ENCODE measurements at places on chromosomes 7 and 10.

DNA sequence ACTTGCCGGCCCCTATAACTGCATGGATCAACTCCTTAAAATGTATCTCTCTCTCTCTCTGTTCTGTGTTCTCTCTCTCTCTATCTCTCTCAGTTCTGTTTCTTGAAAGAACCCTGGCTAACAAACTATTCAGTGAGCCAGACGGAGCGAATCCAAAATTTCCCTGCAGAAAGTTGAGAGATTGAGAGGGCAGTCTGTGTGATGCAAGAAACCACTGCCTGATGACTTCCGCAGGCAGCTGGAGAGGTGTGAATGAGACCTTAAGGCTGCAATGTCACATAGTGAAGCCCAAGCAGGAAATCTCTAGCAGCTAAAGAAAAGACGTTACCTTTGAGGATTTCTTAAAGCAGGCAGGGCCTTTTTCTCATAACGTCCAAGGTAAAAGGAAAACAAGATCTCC lies 17.3 kb downstream of the FAM107B start:
- no peak for DNase-seq

DNA sequence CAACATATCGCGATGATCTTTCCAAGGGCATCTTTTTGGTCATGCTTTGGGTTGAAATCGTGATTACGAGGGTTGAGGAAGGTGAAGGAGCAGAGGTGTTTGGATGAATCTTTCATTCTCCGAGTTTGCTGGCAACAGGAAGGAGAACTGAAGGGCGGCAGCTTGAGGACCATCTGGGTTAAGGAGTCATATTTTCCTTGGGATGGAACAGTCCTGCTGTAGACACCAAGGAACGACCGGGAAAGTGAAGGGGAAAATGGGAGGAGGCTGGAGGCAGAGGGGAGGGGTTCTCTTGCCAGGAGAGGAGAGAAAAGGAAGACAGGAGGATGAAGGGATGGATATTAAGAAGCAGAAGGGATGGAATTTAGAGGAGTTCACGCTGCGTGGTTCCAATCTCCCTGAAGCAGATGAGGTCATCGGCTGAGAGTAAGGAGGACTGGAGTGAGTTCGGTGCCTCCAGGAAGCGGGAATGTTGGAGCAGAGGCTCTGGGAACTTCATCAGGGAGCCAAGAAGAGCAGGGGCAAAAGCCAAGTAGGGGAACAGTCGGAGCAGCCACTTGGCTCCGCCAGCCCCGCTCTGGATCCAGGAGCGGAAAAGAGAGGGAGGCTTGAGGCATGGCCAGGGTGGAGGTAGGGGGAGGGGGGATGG lies 116.6 kb upstream of the GALNT17 start:
- DNase-seq, result no peak

GRCh38 chr10:1576467-1577372 lies 160.6 kb downstream of the ADARB2 start:
- no peak for DNase-seq

- DNase-seq, result no peak
Measured at GRCh38 chr10:49282879-49283341, 16.1 kb upstream of the C10orf71 start.

GRCh38 chr7:137439829-137440825 lies 96.6 kb upstream of the PTN start:
- no peak for DNase-seq

- no peak for DNase-seq
Measured at GRCh38 chr7:122413339-122413738, 108.8 kb upstream of the FEZF1 start.

DNA sequence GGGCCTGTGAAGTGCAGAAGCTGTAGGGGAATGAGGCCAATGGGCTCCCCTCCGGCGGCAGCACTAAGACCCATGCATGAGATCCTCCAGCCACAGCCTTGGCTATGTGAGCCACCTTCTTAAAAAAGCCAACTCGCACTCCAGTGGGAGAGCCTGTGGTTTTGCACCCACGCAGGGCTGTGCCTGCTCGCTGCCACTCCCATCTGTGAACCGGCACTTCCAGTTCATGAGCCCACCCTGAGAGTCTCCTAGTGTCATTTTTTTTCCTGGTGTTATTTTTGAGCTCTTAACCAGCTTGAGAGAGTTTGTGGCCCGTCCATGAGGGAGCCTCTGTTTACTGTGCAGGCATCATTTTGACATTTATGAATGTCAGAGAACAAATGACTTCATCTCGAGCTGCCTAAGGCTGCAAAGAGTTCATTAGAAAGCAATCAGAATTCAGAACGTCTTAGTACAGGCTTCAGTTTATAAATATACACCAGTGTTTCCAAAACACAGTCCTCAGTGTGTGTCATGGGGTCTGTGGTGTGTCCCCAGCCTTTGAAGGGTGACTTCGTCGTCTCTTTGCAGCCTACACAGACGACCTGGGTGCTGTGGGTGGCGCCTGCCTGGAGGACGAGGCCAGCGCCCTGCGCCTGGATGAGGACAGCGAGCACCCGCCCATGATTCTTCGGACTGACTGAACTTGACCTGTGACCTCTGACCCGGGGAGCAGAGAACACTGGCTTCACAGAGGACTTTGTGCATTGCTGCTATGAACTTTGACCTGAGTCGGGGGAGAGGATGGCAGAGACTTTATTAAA lies 40.4 kb downstream of the WIPI2 start:
- no peak for DNase-seq

DNA sequence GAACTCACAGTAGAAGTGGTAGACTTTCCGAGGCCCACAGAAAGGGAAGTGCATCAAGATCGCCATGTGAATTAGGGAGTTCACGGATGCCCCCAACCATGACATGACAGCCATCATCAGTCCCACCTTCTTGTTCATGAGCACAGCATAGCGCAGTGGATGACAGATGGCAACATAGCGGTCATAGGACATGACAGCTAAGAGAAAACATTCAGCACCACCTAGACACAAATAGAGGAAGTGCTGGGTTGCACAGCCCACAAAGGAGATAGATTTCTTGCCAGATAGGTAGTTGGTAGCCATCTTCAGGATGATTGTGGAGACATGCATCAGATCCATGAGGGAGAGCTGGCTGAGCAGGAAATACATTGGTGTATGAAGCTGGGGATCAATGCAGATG lies 342 bp downstream of the OR2AE1 start:
- no peak for DNase-seq

- no peak for DNase-seq
Measured at GRCh38 chr10:62373995-62374861, at the start of gene ZNF365. Gene ZNF365, plus strand, starts transcription at chr10:62374369. Its CDS starts 1,825 bp downstream, at chr10:62376194.

- no peak for DNase-seq
Measured at GRCh38 chr10:12922117-12922900, 79.2 kb downstream of the CCDC3 start.

- DNase-seq, result no peak
Measured at GRCh38 chr10:130551676-130552075, 415.5 kb downstream of the GLRX3 start.

DNA sequence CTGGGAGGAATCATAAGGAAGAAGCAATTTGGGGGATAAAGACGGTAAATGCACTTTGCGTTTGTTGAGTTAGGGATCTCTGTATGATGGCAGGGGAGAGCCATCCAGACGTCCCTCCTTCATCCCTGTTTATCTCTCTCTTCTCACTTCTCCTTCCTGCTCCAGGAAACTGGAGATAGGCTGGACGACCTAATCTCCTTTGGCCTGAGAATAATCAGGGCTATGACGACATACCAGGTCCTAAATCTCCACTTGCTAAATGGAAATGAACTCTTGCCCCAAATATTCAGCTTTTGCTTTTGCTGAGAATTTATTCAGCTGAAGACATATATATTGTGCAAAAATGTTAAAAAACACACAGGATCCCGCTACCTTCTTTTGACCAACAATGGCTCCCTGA lies 182.9 kb upstream of the INHBA start:
- no peak for DNase-seq

DNA sequence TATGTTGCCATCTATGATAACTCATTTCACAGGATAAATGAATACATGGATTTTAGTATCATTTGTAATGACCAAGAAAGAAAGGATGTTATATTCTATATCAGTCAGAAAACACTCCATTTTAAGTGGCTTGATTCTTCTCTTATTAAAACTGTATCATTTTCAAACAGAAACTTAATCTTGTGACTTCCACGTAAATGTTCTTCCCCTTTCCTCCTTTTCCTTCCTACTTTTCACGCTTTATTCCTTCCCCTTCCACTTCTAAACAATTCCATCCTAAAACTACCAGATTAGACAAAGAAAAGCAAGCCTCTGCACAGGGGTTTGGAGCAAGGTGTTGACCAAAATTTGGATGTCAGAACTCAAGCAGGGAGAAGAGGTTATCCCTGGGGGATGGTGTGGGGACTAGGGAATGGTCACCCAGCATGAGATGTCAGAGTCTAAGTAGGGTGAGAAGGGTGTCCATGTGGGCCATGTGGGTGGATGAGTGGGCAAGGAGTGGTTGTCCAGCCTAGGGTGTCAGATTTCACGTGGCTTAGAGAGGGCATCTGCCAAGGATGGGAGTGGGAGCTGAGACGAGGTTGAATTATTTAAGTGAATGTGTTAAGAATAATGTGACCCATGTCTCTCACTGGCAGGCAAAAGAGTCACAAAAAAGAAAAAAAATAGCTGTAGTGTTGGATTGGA lies 5.0 kb upstream of the GSAP start:
- no peak for DNase-seq

DNA sequence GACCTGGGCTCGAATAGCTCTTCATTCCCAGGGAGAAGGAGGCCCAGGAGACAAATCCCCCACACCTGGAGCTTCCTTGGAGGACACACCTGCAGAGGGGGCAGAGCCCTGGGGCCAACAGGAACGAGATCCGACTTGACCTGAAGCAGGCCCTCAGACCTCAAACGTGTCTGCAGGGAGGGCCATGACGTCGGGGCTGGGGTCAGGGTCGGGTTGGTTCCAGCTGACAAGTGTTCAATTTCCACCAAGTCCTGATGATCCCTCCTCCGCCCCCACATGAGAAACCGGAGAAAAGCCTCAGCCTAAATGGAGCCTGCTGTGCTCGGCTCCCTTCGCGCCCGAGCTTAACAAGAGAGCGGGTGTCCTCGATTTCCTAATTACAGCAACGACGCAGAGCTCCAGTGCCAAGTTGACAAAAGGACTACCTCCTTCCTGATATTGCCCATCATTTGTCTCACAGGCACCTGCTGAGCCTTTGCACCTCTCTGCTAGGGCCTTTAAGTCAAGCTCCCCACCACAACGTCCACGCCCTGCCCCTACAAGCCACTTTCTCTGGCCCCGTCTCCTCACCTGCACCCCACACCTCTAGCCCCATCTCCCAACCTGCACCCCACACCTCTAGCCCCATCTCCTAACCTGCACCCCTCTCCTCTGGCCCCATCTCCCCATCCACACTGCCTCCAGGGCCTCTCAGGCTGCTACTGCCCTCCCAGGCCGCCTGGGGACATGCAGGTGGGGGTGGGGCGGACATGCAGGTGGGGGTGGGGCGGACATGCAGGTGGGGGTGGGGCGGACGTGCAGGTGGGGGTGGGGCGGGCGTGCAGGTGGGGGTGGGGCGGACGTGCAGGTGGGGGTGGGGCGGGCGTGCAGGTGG lies 519.4 kb downstream of the GLRX3 start:
- no peak for DNase-seq

GRCh38 chr7:254337-255037 lies 35.5 kb upstream of the FOXL3 start:
- DNase-seq, result no peak

DNA sequence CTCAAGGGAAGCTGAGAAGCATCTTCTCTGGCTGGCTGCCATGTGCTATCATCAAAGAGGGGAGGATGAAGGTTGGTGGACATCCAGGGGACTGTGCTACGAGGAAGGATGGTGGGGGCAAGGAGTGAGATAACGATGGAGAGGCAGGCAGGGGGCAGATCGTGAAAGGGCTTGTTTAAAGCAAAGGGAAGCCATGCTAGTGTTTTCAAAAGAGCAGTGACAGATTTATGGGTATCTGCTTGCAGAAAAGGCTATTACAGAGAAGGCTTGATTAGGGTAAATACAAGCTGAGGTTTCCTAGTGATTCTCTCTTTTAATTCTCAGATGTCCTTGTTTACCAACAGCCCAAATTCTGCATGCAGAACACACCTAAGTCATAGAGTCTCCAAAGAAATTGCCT lies 88.9 kb upstream of the MKX start:
- DNase-seq, result no peak

- DNase-seq, result no peak
Measured at GRCh38 chr7:102180727-102181126, 105.9 kb upstream of the SH2B2 start.

DNA sequence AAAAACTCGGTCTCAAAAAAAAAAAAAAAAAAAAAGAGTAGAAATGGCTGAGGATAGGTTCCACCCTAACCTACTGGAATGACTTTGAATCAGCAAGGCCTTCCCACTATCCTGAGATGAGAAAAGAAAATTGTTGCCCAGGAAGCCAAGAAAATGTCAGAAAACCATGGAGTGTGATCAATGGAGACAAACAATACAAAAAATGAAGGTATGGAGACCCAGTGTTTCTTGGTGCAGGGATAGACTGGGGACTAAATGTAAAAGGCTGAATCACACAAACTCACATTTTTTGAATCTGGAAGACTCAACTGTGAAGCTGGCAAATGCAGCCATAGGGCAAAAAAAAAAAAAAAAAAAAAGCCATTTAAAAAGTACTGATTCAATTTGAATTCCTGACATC lies 364.3 kb upstream of the ANKRD30A start:
- no peak for DNase-seq

DNA sequence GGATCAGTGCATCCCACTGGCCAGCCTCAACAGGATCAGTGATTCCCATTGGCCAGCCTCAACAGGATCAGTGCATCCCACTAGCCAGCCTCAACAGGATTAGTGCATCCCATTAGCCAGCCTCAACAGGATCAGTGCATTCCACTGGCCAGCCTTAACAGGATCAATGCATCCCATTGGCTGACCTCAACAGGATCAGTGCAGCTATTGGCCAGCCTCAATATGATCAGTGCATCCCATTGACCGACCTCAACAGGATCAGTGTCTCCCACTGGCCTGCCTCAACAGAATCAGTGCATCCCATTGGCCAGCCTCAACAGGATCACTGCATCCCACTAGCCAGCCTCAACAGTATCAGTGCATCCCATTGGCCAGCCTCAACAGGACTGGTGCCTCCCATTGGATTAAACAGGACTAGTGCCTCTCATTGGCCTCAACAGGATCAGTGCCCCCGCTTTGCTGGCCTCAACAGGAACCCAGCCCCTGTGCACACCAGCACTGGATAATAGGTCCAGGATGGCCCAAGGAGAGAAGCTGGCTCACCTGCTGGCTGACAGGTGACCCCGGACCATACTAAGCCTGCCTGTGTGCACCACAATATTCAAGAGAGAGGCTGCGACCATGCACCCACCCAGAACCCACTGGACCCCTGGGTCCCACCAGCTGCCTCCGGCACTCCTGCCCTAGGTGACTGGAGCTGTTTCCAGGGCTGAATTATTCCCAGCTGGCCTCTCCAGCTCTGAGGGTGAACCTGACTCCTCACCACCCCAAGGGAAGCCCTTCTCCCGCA lies 59.9 kb downstream of the PDGFA start:
- no peak for DNase-seq

- no peak for DNase-seq
Measured at GRCh38 chr10:103238506-103239252, 7.0 kb upstream of the RPEL1 start.

DNA sequence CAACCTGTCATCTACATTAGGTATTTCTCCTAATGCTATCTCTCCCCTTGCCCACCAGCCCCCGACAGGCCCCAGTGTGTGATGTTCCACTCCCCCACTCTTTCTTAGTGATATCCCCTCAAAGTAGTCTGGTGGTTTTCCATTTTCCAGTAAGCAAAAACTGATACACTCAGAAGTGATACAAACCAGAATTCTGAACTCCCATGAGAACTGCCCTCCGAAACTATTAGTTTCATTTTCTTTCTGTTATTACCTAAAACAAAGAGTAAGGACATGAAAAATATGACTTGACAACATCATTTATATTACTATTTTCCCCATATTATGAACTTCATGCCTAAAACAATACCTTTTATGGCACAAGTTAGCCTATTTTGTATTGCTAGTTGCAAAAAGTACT lies 175.0 kb downstream of the OTUD1 start:
- DNase-seq, result no peak
